ENCODE measurements at places on chromosomes 1 and 21. TPM values are rescaled to one million over a fixed set of nuclear protein-coding genes. Genes with fewer than 3 reads are reported as not detected.

GRCh38 chr1:114082867-114083585 lies 70.6 kb downstream of the SYT6 start:
- DNase-seq: no peak

GRCh38 chr1:175088525-175088951 lies 20.9 kb downstream of the TNN start:
- DNase-seq: no peak

DNA sequence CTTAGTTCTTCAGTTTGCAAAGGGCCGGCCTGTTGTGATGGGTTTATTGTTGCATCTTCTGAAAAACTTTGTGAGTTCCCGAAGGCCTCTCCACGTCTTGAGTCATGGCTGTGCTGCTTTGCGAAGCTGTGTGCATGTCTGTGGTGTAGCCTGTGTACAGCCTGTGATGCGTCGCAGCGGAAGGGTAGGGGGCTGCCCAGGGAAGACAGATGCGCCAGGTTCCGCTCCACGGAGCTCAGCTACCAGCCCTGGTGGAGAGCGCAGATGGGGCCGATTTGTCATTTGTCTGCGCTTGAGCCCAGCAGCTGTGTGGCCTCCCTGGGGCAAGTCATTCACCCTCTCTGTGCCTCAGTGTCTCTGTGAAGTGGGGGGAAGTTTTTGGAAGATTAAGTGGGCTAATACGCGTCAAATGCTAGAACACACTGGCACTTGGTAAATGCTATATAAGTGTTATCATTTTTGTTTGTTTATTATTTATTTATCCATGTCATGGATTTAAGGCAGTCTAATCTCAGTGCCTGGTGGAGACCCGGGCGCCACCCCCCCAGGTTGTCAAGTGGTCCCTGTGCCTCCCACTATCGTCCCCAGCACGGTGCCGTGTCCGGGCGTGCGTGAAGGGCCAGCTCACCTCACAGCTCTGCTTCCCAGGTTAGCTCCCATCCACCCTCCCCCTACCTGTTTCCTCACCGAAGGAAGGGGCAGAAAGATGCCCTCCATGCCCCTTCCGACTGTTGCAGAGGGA lies 8.4 kb downstream of the PDE9A start:
- DNase-seq: no peak

DNA sequence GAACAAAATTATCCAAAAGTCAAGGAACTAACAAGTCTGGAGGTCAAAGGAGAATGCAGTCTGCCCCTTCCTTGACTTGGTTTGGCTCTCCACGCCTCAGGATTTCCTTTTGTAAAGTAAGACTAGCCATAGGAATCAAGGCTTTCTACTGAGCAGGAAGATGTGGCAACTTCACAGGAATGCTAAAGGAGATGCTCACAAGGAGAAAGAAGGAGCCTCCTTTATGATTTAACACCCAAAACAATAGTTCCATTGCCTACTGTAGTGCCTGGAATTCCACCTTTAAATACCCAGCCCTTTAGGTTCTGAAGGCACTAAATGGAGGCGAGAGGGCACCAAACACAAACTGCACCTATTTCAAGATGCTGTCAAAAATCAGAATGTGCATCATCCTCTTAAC lies 176.3 kb upstream of the NFIA start:
- no peak for DNase-seq

DNA sequence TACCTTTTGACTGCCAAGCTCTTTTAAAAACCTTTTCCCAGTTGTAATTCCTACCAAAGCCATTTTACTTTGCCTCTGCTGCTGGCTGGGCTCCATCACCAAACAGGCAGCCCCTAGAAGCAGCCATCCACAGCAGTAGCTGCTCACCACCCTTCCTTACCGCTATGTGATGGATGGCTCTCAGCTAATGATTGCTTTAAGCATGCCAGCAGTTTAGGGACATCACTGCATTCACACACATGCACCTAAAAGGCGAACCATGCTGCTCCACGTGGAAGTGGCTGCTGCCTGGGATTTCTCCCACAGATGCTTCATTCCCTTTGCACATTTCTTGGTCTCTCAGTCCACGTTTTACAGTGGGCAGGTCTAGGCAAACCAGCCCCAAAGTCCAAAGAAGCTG lies 46.3 kb upstream of the PDE9A start:
- no peak for DNase-seq

GRCh38 chr1:248914796-248915381 lies 8.9 kb downstream of the PGBD2 start:
- no peak for DNase-seq

DNA sequence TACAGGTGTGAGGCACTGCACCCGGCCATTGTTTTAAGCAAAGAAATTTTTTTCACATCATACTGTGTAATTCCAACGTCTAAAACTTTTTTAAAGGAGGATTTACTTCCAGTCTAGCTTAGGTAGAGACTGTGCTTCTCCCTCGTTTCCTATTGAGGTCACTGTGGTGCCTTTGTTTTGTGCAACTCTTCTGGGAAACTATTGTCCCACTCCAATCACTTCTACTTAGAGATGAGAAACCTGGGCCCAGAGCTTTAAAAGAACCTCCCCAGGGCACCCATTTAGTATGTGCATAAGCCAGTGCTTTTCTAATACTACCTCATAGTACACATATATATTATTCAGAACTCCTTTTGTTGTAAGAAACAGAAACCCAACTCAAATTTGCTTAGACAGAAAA lies 120.0 kb upstream of the ZNF644 start:
- DNase-seq: no peak

GRCh38 chr1:203440771-203441170 lies 34.8 kb upstream of the PRELP start:
- DNase-seq: peak; percentile 92

- DNase-seq: no peak
Measured at GRCh38 chr1:43686801-43687200, 20.5 kb upstream of the ST3GAL3 start.

VCAM1 gene
- 6.0 TPM for total RNA-seq

DNASE2B gene
- total RNA-seq: not detected

CASQ1 gene
- total RNA-seq: 24.7 TPM

ACTN2 gene
- 1,408 TPM for total RNA-seq

S100A2 gene
- total RNA-seq: 0.97 TPM

Data from right cardiac atrium (tissue), 5 donors.